Bone marrow (tissue), 2 donors: ENCODE measurements at places on chromosomes 3 and 15.

GRCh38 chr3:99711351-99711750 is 73.0 kb downstream of the COL8A1 start:
- DNase-seq, result no peak

DNA sequence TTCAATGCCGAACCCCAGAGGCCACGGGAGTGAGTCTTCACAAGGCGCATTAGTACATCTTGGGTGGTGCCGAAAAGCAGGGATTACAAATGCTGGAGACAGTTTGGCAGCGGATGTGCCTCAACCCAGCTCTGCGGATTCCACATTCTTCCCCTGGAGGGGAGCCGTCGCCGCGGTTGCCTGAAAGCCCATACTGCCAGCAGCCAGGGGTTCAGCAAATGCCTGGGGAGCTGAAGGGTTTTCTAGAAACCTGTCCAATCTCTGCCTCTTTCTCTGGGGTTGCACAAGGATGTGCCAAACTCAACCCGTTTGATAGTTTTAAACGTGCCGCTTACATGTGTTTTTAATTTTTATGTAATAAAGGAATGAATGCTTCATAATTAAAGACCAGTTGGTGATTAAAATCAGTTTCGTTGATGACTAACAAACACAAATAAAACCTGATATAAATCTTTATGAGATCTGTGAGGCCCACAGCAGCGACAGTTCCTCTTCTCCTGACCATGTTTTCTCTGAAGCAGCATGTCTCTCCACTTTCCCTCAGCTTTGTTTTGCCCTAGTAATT is 74.6 kb upstream of the LEKR1 start:
- peak; percentile 24 for DNase-seq

GRCh38 chr15:57767481-57767880 is 61.0 kb downstream of the POLR2M start:
- DNase-seq, result no peak

DNA sequence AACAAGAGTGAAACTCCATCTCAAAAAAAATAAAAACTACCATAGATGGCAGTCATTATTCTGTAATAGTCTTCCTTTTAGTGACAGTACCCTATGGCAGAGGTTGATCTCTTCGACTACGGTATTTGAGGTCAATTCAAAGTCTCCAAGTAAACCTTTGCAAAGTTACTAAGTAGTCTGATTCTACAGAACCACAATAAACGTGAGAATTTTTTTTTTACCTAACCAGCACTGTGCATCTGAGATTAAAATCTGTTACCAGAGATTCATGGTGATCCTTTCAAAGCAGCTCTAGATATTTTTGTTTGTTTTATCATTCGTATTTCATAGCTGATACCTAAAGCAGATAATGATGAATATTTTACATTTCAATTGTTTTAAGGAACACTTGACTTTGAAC is 86.6 kb upstream of the CHD2 start:
- no peak for DNase-seq

GRCh38 chr3:131067983-131068382 is 41.3 kb downstream of the NEK11 start:
- no peak for DNase-seq
